ENCODE measurements at places on chromosomes 5 and 9.

- no peak for DNase-seq
Observed at GRCh38 chr5:146703899-146704298, 174.7 kb downstream of the PPP2R2B start.

DNA sequence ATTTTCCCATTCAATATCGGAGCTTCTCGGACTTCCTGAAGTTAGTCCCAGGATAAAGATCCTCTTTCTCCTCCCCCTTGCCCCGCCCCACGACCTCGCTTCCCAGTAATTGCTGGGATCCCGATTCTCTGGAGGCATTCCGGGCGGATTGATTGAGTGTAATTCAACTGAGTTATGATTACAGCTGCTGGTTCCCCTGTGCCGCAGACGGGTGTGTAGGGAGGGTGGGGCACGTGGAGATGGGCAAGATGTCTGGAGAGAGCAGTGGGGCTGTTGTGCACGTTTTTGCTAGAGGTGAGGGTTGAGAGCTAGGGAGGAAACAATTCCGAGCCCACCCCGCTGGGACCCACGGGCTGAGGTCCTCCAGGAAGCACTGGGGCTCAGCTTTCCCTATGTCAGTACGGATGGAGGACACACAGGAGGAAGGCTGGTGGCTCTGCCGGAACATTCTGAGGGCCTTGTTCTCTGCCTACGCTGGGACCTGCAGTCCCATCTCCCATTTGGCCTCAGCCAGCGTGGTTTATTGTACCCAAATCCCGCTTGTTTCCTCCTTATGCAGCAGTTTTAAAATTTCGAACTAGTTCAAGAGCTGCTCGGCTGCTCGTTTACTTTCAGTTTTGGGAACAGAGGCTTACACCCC is 2.4 kb upstream of the DMRT2 start:
- no peak for DNase-seq

GRCh38 chr9:1495282-1496030 is 445.3 kb downstream of the DMRT2 start:
- DNase-seq = no peak

DNA sequence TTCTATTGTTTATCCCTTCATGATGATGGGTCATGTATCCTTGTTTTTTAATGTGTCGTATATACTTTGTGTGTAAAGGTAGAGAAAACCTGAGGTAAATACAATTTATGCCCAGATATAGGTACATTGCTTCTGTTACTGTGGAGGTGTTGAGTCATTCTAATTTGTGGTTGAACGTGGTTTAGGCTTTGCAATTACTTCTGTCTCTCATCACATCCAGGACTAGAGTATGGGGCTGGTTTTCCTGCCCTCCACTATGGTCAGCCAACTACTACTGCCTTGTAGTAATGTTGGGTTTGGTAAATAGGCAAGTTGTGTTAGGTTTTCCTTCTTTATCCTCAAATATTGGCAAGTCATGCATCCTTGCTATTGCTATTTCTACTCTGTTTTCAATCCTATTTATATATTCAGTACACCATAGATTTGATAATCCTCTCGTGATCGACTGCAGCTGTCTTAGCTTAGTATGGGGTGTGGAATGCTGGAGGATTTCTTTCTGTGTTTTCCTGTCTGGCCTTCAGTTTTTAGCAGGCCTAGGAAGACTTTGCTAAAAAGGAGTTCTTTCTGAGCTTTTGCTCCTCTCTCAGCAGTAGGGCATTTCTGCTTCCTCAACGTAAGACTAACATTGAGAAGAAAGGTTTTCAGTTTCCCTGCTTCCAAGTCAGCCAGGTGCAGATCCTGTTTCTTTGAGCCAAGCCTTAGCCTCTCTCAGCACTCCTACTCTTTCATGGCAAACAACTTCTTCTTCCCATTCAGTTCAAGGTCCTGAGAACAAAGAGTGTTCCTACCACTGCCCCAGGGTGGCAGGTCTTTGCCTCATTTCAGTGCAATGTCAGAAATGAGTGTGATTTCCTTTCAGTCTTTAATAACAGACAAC is 844.4 kb upstream of the CDH18 start:
- DNase-seq = no peak

DNA sequence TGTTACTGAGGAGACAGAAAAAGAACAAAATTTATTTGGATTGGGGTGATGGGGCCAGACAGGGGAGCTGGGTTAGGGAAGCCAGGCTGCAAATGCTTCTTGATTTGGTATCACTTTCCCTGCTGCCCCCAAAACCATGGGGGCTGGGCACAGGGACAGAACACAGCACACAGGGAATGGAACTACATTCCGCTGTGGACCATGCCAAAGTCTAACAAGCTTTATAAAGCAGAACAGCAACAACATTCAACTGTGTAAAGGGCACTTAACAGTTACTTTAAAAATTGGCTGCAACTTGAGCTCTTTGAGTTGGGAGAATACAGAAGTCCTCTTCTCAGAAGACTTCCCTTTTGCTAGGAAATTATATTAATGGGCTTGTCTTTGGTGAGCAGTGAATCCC is 23.8 kb downstream of the C5orf58 start:
- DNase-seq = no peak

DNA sequence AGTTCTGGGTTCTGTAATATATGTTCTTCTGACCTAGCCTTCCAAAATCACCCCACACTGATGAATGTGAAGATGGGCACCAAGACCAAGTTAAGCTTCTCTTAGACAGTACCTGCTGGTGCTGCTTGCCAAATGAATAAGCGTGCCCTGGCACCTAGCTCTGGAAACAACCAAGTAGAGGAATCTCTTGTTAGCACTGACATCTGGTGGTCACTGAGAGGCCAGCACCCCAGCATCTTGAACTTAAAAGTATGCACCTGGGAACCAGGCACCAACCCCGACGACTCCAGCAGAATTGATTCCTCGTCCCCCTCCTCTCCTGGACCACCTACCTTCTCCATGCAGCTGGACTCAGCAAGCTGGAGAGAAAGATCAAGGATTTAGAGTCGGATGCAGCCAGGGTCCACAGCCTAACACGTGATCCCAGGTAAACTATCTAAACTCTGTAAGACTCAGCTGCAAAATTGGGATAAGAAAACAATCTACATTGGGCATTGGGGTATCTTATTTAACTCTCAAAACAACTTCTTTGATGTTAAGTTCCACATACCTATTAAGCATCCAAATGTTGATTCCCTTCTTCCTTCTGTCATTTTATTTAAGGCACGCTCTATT is 89.8 kb downstream of the SLC1A3 start:
- no peak for DNase-seq

Data from activated CD4-positive, CD25-positive, alpha-beta regulatory T cell (primary cell).